ENCODE measurements at places on chromosomes 1 and 21.

- DNase-seq, result no peak
Observed at GRCh38 chr1:170495006-170495405, 37.0 kb upstream of the GORAB start.

- DNase-seq, result peak; percentile 49
Observed at GRCh38 chr1:11738783-11739182, 2.8 kb downstream of the AGTRAP start.

DNA sequence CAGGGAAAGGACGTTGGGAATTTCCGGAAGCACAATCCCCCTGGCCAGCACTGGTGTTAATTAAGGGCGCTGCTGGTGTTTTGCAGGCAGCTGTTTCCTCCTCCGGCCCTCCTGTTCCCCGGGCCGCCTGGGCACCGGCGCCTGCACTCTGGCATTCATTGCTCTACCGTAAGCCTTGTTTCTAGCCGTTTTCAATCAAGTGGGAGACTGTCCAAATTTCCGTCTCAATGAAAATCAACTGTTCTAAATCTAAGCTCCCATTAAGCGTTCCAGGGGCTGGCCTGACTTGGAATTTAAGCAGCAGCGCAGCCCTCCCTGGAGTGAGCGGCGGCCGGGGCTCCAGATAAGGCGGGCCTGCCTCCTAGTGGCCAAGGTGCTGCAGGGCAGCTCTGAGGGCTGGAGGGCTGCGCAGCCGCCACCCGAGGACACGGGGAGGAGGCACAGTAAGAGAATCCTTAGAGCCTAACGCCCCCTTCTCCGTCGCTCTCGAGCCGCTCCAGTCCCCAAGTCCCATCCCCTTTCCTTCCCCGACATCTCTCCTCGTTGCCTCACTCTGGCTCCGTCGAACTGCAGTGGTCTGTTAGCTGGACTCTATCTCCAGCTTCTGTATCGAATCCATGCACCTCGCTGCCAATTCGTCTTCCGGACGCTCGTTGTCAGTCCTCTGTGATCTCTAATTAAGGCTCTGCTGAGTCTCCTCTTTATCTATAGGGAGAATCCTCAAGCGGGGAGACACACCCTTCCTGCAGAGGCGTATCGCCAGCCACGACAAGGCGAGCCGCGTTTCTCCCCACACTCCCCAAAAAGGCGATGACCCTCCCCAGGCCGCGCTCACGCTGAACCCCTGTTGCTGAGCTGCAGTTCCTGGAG is 57.8 kb upstream of the LRRC8D start:
- DNase-seq, result peak; percentile 88

- DNase-seq, result no peak
Observed at GRCh38 chr21:42556960-42557359, 43.3 kb downstream of the SLC37A1 start.

GRCh38 chr1:225447650-225448089 is 19.8 kb upstream of the LBR start:
- no peak for DNase-seq

DNA sequence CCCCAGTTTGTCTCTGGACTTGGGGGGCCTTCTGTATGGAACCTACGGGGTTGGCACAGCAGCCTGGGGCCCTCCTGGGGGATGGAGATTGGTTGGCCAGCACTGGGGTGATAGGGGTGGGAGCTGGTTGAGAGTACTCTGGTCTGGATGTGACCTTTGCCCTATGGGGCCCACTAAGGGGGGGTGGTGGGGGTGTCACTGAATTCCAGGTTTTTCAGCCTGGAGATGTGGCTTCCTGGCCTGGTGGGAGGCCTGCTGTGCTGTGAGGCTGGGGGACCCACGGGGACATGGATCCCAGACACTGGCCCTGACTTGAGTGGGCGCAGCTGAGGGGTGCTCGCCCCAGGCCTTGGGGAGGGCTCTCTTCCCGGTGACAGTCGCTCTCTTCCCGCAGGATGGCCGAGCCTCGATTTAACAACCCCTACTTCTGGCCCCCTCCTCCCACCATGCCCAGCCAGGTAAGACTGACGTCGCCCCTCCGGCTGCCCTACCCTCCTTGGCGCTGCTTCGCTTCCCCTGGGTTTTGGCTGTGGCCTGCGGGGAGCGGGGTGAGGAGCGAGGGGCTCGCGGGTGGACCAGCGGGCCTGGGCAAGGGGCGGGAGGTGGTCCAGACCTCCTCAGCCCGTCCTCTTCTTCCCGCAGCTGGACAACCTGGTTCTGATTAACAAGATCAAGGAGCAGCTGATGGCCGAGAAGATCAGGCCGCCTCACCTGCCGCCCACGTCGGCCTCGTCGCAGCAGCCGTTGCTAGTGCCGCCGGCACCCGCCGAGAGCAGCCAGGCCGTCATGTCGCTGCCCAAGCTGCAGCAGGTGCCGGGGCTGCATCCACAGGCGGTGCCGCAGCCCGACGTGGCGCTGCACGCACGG is 19.6 kb downstream of the ZNF362 start:
- DNase-seq, result no peak

DNA sequence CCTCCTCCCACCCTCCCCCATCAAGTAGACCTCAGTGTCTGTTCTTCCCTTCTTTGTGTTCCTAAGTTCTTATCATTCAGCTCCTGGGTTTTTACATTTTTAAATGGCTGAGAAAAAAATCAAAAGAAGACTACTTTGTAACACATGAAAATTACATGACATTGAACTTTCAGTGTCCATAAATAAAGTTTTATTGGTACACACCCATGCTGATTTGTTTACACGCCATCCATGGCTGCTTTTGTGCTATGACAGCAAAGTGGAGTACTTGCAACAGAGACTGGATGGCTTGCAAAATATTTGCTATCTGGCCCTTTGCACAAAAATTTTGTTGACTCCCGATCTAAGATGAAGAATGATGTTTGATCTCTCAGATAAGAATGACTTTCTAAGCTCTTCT is 171.4 kb downstream of the PRDM2 start:
- DNase-seq, result no peak

- peak; percentile 36 for DNase-seq
Observed at GRCh38 chr1:155126556-155127104, 1.0 kb upstream of the EFNA1 start.

- no peak for DNase-seq
Observed at GRCh38 chr1:110224240-110224995, 14.3 kb downstream of the KCNC4 start.

- no peak for DNase-seq
Observed at GRCh38 chr1:31712630-31713029, 8.8 kb upstream of the COL16A1 start.

DNA sequence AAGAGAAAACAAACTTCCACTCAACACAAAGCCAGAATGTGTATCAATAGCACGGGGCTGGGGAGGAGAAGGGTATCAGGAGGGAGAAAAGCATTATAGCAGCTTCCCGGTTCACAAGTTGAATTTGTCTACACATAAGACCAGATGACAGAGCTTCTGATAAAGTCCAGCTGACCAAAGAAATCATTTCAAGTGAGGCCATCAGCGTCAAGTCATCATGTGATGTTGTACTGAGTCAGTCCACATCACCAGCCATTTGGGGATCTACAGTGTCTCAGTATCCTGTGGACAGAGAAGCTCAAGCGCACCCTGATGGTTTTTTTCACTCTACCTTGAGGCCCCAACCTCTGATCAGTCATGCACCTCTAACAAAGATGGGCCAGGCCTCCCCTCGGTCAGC is 33.0 kb downstream of the SETD4 start:
- no peak for DNase-seq

GRCh38 chr1:226677027-226678020 is 61.8 kb downstream of the ITPKB start:
- peak; percentile 27 for DNase-seq

GRCh38 chr21:44079846-44080245 is 27.4 kb upstream of the PWP2 start:
- no peak for DNase-seq

DNA sequence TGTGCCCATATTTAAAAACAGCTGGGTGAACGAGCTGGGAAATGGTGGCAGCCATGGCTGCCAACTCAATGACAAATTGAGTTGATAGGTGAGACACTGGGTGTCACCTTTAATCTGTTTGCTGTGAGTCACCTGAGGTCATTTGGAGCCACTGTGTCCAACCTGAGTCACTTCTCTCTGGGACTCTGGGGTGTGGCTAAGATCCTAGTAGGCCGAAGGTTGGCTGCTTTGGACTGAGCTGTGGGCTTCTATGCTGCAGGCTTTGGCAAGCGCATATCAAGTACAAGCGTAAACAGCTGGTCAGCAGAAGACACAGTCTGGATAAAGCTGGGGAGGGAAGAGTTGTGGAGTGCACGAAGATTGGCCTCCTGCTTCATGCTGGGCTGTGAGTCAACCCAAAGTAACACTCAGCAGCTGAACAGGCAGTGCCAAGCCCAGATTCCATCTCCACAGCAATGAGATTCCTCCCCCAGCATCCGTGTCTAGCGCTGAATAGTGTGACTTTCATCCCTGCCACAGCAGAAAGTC is 24.0 kb downstream of the TEX35 start:
- DNase-seq, result peak; percentile 34

DNA sequence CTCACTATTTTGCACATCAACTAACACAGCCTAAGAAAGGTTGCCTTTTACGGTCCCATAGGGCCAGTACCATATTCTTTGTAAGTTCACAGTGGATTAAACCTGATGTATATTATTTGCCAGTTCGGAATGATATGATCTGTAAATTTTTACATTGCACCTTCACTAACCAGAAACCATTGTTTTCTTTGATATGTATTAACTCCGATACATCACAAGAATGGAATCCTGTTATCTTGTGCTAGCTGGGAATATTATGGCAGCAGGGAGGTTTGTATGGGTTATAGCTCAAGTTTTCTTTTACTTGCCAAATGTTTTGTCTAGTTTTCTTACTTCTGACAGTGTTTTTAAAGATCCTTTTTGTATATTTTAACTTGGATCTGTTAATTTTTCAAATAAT is 51.4 kb upstream of the S1PR1 start:
- DNase-seq, result no peak

DNA sequence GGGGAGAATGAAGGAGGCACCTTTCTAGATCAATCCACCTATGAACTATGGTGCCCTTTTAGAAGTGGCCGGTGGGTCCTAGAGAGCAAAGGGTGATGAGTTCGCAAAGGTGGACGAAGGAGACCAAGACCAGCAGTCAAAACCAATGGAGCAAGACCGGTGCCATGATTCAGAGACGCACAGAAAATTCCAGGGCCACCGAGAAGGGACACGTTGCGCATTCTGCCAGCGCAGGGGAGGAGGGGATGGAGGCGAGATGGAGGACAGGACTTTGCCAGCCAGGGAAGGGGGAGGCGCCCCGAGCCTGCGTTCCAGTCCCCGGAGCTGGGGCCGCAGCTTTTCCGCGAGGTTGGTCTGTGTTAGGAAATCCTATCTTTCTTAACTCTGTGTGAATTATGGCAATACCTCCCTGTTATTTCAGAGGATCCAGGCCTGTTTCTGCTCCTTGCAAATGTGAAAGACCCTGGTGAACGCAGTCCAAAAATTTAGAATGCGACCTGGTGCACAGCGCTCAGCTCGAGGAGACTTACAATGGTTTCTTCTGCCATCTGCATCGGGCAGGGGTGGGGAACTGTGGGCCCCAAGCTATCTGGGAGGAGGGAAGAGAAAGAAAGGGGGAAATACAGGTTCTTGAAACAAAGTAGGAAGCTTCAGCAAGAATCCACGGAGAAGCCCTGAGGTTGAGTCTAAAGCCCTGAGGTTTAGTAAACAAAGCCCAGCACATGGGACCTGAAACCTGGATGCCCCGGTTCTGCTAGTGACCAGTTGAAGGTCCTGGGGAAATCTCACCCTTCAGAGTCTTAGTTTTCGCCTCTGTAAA is 129.4 kb downstream of the MRPS6 start:
- DNase-seq, result no peak

- no peak for DNase-seq
Observed at GRCh38 chr1:37105911-37106310, 71.6 kb upstream of the GRIK3 start.
